ENCODE measurements at places on chromosomes 7 and 10. TPM values are rescaled to one million over a fixed set of nuclear protein-coding genes. Genes with fewer than 3 reads are reported as not detected.

Gene PDE6C
- not detected for total RNA-seq

Gene TCTN3
- total RNA-seq = 27.6 TPM

Gene ZNF783
- total RNA-seq = 22.8 TPM

Gene NEUROG3
- total RNA-seq = not detected

Gene C10orf67
- not detected for total RNA-seq
